Right ventricle myocardium inferior (tissue), 1 donor: ENCODE measurements at places on chromosomes 2 and 18. TPM values are rescaled to one million over a fixed set of nuclear protein-coding genes. Genes with fewer than 3 reads are reported as not detected.

DNA sequence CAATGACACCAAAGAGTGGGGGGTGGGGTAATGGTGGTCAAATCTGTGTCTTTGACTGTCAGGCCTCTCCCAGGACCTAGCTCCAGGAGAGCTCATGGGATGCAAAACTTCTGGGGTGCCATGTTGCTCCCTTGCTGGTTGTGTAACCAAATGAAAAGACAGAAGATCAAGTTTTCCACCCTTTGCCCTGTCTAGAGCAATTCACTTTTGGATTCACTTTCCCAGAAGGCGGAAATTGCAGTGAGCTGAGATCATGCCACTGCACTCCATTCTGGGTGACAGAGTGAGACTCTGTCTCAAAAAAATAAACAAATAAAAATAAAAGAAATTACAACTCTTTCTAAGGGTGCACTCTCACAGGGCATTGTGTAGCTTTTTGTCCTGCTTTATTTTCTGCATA is 34.9 kb upstream of the PLA2R1 start:
- no peak for DNase-seq

DNA sequence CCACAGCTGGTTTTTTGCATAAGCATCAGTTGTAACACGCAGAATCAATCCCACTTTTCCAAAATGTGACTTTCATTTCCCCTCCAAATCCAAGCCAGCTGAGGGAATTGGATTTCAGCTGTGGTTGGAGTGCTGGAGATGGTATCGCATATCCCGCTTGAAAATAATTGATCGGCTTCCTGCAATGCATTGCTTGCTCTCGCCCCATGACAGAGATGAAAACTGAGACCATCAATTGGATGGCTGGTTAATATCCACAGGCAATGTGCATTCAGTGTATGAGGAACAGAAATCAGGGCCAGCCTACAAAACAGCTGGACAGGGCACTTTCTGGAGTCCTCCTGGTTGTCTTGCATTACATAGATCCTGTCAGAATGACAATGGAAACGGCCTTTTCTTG is 135.3 kb downstream of the MAIP1 start:
- no peak for DNase-seq

DNA sequence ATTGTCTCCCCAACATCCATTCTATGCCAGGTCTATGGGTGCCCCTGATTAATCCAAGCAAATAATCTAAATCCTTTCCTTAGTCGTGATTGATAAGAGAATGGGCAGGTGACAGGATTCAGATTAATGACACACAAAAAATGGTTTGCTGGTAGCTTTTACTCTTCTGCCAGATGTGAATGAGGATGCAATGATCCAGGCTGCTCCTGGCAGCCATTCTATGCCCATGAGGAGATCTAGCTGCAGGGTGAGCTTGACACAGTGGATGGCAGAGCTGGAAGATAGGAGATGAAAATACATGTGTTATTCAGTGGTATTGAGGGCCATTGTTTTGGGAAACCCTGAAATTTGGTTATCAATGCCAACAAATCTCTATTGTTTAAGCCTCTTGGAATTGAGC is 69.7 kb downstream of the ACYP2 start:
- DNase-seq, result no peak

GRCh38 chr2:143226714-143227541 is 97.7 kb downstream of the ARHGAP15 start:
- no peak for DNase-seq

DNA sequence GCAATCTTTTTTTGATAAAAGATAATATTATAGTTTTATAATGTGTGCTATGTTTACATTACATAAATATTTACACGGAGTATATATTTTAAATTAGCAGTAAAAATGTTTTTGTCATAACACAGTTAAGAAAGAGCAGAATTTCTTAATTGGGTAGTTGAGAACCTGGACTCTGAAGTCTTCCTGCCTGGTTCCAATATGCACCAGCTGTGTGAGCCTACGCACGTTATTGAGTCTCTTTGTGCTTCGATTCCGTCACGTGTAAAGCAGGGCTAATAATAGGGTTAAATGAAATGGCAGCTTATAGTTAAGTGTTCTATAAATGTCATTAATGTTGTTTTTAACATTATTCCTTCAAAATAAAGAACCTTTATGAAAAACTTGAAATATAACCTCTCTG is 1.2 kb upstream of the CCDC88A start:
- DNase-seq, result no peak

GRCh38 chr2:44189104-44189503 is 20.4 kb downstream of the PPM1B start:
- DNase-seq, result no peak

- no peak for DNase-seq
Observed at GRCh38 chr2:2159336-2159735, 171.7 kb downstream of the MYT1L start.

- no peak for DNase-seq
Observed at GRCh38 chr2:143121079-143121478, 8.1 kb upstream of the ARHGAP15 start.

- no peak for DNase-seq
Observed at GRCh38 chr18:63241760-63242159, 77.8 kb downstream of the BCL2 start.

GRCh38 chr2:43749583-43749982 is 24.3 kb upstream of the DYNC2LI1 start:
- no peak for DNase-seq

- DNase-seq, result no peak
Observed at GRCh38 chr2:117323331-117323730, 491.2 kb upstream of the DDX18 start.

- no peak for DNase-seq
Observed at GRCh38 chr18:61651880-61652268, 240.9 kb downstream of the RNF152 start.

DNA sequence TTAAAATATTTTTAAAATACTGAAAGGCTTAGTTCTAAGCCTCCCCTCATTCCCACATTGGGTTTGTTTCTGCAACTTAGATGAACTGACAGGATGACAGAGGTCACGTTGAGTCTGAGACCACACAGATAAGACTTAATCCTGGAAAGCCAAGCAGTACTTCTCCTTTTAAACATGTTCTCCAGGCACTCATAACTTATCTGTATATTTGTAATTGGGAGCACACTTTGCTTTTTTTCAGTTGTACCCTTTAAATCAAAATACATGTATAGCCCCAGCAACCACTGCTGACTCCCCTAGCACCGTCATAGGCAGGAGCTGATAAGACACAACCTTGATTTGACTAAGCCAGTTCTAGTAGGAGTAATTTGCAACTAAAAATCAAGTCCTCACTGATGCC is 394.8 kb downstream of the PID1 start:
- no peak for DNase-seq

GRCh38 chr2:43609290-43609918 is 13.6 kb upstream of the THADA start:
- DNase-seq, result no peak

DNA sequence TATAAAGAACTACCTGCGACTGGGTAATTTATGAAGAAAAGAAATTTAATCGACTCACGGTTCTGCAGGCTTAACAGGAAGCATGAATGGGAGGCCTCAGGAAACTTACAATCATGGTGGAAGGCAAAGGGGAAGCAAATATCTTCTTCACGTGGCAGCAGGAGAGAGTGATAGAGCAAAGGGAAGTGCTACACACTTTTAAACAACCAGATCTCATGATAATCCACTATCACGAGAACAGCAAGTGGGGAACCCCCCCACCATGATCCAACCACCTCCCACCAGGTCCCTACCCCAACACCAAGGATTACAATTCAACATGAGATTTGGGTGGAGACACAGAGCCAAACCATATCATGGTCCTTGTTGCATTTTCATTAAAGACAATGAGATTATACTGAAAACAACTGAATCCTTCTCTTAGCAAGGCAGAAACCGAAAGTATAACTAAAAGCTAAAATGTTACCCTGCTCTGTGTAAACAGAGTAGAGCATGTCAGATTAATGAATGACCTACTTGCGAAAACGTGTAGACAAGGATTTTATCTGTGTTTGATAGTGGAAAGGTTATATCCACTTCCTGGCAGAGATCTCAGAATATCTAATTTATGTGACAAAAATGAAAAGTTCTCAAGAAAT is 60.1 kb upstream of the RBBP8 start:
- no peak for DNase-seq

DNA sequence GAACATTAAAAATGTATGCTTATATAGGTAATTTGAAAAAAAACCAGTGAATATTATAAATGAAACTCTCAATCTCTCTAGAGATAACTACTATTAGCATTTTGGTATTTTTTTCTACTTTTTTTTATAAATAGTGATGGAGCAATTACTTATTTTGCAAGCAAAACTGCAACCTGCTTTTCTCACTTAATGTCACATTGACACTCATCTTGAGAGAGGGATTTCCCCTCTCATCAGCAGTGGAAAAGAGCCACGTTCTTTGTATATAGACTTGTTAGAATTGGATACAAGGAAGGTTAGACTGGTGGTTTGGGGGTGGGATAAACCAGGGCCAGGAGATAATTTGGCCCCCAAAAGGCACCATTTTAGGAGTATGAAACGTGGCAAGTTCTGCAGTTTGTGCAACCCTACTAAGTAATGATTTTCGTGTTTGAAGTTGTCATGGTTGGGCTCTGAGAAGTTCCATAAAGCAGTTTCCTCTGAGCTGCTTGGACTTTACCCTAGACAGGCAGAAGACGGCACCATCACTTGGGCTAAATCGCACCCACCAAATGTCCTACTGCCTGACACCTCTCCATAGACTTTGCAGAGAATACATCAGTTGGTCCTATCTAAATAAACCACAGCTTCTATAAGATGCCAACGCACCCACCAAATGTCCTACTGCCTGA is 194.0 kb downstream of the ACTR3 start:
- DNase-seq, result no peak

The C2orf69 gene
- 8.0 TPM for total RNA-seq

The COBLL1 gene
- total RNA-seq, result 15.2 TPM

The SOWAHC gene
- 2.5 TPM for total RNA-seq

The AP1S3 gene
- 0.35 TPM for total RNA-seq

The RSAD2 gene
- 3.3 TPM for total RNA-seq

The PCARE gene
- total RNA-seq, result 0.51 TPM

The UGT1A3 gene
- not detected for total RNA-seq

The LHCGR gene
- total RNA-seq, result 0.11 TPM

The GYPC gene
- total RNA-seq, result 121 TPM

The CCDC150 gene
- total RNA-seq, result 0.89 TPM

The PRKD3 gene
- 12.6 TPM for total RNA-seq

The ZNF385B gene
- 0.35 TPM for total RNA-seq
